Cerebellar cortex (tissue), 1 donor: ENCODE measurements at places on chromosomes 4 and X.

GRCh38 chr4:138975225-138975624 is 40.4 kb upstream of the NOCT start:
- DNase-seq: no peak

DNA sequence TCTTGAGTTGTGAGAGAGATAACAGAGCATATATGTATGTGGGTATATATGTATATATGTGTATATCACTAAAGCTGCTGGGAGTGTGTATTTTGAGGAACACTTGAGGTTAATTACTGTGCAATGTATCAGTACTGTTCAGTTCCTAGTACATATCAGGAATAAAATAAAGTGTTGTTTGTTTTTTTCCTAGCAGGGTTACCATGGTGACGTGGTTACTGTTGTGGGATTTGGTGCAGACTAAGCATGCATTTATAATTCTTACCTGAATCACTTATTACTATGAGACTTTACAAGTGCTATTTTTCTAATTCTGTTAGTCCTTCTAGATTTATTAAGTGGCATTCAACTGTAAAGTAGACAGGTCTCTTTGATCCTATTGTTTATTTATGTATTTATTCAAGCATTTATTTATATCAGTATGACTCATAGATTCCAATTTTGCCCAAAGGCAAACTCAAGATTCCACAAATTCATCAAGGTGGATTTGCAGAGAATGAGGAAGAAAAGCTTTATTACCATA is 26.9 kb upstream of the BEX4 start:
- DNase-seq: no peak

DNA sequence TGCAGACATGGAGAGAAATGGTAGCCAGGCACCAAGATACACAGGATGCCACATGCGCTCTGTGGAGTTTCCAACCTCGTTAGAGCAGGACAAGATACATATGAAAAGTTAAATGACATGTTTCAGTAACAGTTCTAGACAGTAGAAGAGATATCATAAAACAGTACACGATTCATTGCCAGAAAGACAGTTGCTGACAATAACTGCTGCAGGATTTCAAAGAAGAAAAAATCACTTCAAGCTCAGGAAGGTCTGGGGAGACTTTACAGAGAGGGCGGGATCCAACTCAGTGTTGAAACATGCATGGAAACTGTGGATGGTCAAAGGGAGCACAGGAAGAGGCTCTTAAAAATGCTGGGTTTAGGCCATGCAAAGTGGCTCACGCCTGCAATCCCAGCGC is 31.0 kb downstream of the DCTD start:
- no peak for DNase-seq

DNA sequence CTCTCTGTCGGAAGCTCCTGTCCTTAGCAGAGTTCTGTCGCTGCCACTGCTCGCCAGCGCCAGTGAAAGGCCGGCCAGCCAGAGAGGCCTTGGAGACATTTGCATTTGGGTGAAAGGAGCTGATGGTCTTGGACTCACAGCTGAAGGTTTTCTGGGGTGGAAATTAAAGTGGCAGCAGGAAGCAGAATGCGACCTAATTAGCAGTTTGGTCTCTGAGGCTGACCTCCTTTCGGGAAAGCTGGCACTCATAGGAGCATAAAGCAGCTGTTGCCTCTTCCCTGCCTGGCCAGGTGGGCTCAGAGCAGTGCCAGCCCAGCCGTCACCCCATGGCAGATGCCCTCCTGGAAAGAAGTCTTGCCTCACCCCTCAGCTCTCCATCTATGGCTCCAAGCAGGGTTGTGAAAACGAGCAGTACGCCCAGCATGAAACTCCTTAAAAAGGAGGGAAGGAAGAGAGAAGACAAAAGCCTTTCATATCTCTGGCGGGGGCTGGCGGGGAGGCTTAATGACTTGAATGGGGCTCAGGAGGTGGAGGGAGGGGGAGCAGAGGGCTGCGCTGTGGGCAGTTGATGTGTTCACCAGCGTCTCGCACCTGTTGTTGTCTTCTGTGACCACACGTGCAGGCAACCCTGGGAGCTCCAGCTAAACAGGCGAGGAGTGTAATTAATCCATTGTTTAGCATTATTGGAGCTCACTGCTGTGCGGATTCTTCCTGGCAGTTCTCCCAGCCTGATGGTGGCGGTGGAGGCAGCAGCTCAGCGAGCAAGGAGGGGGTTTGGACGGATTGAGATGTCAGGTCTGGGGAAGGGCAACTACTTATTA is 264.0 kb downstream of the MID1IP1 start:
- DNase-seq: peak; percentile 84

- no peak for DNase-seq
These were observed 3.0 kb upstream of the SPATA4 start for GRCh38 chr4:176198316-176198903.

DNA sequence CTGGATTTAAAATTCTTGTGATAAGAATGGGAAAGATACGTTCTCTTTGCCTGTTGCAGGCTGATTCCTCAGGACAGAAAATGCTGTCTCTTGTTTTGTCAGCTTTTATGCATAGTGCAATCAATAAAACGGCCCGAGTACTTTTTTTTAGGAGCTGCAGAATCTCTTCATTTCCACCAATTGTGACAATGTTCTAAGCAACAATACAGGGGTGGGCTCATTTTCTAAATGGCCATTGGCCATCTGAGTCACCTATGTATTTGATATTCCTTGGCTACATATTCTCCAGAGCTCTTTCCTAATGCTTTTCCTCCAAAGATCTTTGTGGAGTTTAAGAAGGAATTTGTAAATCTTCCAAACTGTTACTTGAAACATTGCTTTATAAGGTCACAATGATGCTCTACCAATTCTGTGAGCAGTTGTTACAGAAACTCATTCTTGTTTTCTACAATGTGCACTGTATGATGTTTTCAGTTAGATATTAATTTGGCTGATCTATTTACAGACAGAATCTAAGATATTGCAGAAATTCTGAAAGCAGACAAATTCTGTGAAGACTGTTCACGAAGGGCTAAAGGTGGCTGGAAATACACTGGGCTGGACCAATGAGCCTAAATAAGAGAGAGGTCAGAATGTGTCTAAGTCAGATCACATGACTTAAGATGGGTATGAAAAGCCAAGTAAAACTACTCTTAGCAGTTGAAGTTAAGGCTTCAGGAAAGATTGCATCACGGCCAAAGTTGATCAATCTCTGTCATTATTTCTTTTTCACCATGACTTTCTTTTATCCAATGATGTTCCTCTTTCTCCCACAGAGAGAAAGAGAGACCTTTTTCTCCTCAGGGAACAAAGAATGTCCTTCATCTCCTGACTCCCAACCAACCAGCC is 33.4 kb downstream of the TAPT1 start:
- no peak for DNase-seq

- DNase-seq: no peak
These were observed 26.9 kb upstream of the AMOT start for GRCh38 chrX:112867570-112867969.

GRCh38 chr4:144734522-144734921 is 88.6 kb downstream of the HHIP start:
- DNase-seq: no peak

DNA sequence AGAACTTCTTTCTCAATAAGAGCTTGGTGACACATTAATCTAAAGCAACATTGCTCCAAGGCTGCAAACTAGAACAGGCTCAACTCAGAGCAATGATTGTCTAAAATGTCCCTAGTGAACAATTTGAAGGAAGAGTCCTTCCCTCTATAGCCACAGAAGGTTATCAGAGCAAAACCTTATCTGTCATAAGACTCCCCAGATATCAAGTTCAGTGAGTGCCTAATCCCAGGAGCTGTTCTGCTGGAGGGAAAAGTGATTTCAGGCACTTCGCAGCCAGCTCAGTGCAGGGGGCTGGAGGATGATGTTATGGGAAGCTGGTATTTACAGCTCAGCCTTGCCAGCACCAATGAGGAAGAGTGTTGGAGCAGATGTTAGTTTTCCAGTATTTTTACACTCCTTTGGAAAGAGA is 497.5 kb downstream of the INPP4B start:
- no peak for DNase-seq

DNA sequence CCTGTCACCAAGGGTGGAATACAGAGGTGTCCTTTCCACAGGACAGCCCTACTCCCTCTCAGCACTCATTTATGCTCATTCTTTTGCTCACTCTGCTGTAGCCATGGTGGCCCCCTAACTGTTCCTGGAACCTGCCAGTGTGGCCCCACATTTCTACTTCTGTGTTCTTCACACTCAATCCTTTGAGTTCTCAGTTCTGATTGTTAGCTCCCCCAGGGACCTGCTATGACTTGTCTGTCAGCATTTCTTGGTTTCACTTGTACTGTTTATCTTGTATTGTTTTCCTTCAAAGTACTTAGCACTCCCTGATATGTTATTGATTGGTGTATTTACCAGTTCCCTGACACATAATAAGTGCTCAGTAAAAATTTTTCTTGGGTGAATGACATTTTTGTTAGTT is 14.9 kb downstream of the VBP1 start:
- no peak for DNase-seq

- DNase-seq: no peak
These were observed 243.4 kb upstream of the GK2 start for GRCh38 chr4:79651456-79651855.

DNA sequence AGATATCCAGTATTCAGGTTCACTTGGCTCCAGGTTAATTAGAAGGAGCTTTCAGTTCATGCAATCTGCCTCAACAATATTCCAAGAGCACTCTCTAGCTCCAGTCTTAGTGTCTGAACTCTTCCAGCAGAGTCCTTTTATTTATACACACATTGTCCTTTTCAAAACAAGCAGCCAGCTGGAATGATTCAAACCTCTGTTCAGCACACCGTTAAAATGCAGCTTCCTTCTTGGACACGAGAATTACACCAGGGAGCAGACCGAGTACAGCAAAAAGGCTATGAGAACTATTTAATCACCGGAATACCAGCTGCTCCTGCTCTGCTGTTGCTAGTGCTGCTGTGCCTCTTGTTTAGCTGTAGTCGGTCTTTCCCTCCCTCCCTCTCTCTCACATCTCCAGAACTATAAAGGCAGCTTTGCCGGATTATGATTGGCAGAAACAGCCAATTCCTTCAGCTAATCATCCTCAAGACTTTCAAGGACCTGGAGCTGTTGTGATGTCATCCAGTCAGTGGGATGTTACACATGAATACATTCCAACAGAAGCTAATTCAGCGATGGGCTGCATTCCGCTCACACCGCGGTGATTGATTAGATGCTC is at the start of gene NDST4:
Gene NDST4, minus strand, starts transcription at position 115 of the 601 bp plus-strand sequence. CDS start 36,584 bp downstream, outside the sequence.
- DNase-seq: peak; percentile 44

DNA sequence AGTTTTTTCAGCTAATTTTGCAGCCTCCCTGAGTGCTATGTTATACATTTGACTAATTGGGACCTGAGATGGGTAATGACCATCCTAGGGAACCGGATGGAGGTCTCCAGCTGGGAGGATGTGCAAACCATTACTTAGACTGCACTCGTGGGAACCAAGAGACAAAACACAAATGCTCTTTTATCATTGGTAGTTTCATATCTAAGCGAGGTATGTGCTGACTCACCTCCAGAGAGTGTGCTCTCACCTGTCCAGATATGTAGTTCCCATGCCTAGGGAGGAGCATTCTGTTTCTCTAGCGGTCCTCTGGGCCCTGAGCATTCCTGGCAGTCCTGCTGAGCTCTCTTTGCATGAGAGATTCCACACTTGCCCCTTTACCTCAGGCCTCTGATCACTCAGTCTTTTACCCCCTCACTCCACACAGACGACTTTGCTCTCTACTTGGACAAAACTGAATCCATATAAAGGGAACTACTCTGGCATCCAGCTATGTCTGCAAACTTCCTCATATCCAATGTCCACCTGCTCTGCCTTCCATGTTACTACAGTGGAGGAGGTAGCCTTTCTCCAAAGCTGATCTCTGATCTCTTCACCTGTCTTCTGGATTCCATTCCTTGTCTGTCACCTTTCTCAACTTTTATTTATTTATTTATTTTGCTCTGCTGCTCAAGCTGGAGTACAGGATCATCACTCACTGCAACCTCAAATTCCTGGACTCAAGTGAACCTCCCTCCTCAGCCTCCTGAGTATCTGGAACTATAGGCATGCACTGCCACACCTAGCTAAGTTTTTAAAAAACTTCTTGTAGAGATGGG is 88.4 kb downstream of the LRP2BP start:
- no peak for DNase-seq

- no peak for DNase-seq
These were observed 2614.2 kb downstream of the PCDH7 start for GRCh38 chr4:33334416-33334815.

DNA sequence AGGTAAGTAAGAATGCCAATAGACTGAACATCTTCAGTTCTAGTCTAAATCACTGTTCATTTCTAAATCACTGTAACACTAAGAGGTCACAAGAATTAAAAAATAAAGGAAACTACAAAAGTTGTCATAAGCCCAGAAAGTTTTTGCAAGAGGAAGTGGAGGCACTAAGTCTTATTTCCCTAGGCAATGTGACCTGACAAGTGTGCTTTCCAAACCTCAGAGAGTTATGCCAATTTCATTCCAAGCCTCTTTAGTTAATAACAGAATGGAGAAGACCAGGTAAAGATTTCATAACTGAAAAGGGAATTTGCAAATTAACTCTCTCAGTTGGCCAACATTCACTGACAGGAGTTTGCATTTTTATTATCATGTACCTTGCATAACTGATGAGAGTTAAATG is 40.5 kb downstream of the BBS12 start:
- DNase-seq: no peak

- DNase-seq: no peak
These were observed 404.2 kb downstream of the MID1IP1 start for GRCh38 chrX:39205467-39205866.

DNA sequence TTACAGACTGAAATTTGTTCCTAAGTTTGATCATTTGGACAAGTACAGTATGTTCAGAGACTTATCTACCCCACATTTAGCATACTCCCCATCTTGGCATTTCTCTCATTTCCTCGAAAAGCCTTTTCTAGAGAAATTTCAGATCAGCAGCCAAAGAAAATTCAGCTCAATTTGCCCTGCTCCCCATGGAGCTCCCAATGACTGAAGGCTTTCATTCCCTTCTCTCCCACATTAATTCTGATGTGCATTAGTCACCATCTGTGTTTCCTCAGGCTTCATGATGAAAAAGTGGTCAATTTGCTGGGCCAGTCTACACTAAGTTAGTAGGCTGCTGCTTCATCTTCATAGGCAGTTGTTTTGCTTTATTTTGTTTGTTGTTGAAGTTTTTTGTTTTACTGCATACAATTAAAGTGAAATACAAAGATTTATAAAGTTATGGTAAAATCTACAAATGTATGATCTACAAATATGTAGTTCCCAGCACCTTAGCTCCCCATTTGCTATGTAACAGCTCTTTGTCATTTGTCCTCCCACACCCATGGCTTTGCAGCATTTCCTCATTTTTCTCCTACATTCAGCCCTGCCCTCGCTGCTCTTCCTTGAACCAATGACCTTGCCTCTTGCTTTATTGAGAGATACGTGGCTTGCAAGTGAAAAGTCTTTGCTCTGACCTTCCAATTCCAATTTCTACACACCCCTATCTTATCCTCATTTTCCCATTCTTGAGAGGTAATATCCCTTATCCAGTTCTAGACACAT is 193.9 kb downstream of the ANAPC10 start:
- DNase-seq: no peak
